ENCODE measurements at places on chromosomes 16 and 17. TPM values are rescaled to one million over a fixed set of nuclear protein-coding genes. Genes with fewer than 3 reads are reported as not detected.

DNA sequence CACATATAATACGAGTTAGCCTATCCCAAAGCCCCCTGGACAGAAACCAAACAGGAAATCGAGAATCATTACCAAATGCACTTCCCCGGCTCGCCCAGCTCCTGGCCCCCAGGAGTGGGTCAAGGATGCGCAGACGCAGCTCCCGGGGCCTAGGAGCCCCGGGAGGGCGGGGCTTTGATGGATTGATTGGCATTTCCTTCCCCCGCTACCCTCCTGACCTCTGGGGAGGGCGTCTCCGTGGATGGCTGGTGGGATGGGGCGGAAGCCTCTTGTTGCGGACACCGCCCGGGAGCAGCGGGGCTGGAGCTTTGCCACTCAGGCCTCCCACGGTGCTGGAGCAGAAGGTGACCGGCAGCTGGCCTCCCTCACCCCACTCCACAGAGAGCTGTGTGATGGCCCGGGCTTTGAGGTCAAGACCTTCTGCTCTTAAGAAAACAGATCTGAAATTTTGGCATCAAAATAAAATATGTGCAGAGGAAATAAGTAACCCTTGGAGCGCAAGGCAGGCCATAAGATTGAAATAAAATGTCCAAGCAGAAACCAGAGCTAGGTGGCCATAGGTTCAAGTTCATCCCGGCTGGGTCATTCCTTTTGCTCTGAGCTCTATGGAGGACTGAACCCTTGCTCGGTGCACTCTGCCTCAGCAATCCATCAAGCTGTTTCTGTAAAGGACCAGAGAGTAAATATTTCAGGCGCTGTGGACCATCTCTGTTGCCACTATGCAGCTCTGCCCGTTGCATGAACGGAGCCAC, 262.3 kb downstream of the SOX9 start:
- no peaks in the 10 kb centered on the region for H3K27me3 ChIP-seq
- H3K4me1 ChIP-seq, result peaks cover 21% of the 10 kb centered on the region

DNA sequence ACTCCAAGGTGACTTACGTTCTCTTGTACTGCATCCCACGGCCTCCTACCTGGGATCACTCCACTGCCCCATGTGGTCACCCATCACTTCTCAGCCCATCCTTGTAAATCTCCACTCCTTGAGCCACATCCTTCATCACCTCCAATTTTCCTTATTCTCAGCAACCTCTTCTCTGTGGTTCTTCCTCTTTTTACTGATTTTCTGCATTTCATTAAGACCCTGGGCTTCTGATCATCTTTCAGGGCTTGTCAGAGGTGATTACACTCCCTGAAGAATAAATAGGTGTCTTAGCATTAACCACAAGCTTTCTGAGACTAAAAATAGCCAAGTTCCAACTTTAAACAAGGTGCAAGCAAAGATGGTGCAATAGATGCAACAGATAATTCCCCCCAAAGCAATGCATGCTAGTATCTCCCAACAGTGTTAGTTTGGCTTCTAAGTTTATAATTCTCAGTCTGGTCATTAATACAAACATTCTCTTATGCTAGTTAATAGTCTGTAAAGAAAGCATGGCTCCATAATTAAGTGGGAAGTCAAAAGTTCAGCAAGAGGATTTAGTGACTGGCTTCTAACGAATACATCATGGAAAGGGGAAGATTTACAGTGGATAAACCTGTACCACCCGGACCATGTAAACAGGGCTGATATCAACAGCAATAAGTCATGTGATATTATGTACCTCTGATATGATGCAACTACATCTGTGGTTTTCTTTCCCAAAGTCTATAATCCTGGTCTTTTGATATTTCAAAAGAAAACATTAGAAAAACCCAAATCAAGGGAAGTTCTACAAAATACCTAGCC, 47.4 kb upstream of the FOXJ1 start:
- H3K27me3 ChIP-seq, result peaks cover 13% of the 10 kb centered on the region
- no peak for DNase-seq
- no peaks in the 10 kb centered on the region for H3K4me1 ChIP-seq
- H3K36me3 ChIP-seq, result no peaks in the 10 kb centered on the region

The WFDC1 gene
- 0.76 TPM for total RNA-seq

GRCh38 chr17:10726196-10726595, 3.6 kb downstream of the TMEM220 start:
- no peak overlapping the region for H3K27ac ChIP-seq
- peaks cover 5% of the 10 kb centered on the region for H3K4me1 ChIP-seq
- H3K27me3 ChIP-seq, result no peaks in the 10 kb centered on the region

The MMP28 gene
- not detected for total RNA-seq
